ENCODE measurements at places on chromosomes 7 and 10.

GRCh38 chr10:127452568-127452967 lies 96.5 kb upstream of the NPS start:
- DNase-seq: no peak

GRCh38 chr7:83579740-83580139 lies 69.2 kb downstream of the SEMA3E start:
- peak; percentile 25 for DNase-seq

- DNase-seq: no peak
These were observed 3.2 kb downstream of the PLPP4 start for GRCh38 chr10:120460186-120460585.

DNA sequence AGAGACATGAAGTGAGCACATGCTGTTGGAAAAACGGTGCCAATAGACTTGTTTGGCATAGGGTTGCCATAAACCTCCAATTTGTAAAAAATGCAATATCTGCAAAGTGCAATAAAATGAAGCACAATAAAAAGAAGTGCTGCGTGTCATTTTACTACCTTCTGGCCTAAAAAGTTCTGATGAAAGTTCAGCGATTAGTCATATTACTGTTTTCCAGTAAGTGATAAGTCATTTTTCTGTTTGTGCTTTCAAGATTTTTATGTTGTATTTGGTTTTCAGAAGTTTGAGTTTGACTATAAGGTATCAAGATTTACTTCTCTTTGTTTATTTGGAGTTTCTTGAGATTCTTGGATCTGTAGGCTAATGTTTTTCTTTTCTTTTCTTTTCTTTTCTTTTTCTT lies 16.8 kb downstream of the AOAH start:
- no peak for DNase-seq

DNA sequence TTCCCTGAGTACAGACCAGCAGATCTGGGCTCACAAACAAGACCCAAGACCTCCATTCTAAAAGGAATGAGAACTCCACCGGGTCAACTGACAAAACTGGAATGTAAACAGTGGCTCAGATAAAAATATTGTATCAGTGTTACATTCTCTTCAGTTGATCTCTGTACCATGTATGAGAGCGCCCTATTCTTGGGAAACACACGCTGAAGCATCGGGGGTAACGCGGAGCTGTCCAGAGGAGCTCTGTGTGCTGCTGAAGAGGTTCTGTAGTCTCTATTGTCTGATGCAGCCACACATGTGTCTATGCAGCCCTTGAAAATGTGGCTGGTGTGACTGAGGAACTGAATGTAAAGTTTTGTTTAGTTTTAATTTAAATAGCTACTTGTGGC lies 39.7 kb downstream of the HIPK2 start:
- peak; percentile 39 for DNase-seq

DNA sequence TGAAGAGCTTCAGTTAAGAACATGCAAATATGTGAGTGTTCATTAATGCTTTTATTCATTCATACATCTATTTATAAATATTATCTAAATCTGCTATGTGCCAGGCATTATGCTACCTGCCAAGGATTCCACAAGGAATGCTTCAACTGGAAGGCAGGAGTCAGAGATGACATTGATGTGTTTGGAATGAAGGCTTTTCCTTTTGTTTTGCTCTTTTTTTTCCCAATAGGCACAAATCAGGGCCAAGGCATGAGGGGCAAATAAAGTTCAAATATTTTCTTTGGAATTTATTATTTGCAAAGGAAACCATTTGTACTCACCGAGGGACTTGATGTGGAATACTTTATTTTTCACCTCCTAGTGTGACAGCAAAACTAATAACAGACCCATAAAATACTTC lies 530.3 kb downstream of the ARL4A start:
- DNase-seq: peak; percentile 4

- no peak for DNase-seq
These were observed 100.3 kb downstream of the GRM8 start for GRCh38 chr7:127152423-127152822.

- no peak for DNase-seq
These were observed 1.7 kb downstream of the ATAD1 start for GRCh38 chr10:87816163-87816897.

Measured in fibroblast of skin of right quadriceps (primary cell).